ENCODE measurements at places on chromosomes 7 and 10.

GRCh38 chr10:100799881-100800280, 54.5 kb downstream of the PAX2 start:
- no peak for DNase-seq

- DNase-seq: no peak
Observed at GRCh38 chr7:127831318-127832219, 179.6 kb downstream of the SND1 start.

DNA sequence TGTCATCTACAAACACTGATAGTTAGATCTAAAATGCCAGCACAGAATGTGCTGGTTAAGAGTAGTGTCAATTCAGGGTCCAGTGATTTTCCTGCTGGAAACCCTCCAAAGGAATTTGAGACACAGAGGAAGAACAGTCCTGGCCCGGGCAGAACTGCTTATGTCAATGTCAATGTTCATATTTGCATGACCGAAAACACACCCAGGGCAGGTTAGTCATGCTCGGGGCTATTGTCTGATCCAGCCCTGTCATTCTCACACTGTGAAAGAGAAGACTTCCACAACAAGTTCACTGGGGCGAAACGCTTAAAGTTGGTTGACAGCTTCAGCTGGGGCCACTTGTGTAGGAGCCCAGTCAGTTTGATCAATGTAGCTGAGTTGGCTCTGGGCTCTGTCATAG, 139.3 kb downstream of the C1GALT1 start:
- DNase-seq: no peak

GRCh38 chr7:2559283-2559950, 638 bp downstream of the IQCE start:
- DNase-seq: no peak

DNA sequence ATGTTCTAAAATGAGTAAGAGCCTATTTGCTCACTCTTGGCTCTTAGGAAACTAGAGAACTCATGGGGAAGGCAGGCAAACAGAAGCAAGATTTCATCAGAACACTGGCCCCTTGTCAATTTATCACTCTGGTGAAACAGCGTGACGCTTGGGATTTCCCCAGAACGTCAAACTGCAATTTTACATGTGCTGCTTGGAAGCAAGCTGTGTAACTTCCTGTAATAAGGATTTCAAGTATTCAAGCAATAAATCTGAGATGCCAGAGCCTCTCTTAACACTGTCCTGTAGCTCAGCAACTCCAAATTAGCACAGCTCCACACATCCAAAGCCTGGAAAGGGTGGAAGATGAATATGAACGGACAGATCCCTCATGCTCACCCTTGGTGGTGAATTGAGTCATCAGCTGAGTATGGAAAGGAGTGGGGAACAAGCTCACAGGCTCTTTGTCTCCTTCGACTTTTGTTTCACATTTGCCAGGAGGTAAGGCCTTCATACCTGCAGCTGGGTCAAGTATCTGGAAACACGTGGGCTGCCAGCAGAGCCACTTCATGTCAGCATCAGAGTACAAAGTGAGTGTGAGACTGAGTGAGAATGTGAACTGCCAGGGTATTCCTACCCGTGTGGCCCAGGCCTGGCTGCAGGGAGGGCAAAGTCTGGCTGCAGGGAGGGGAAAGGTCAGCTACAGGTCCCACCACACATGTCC, 140.4 kb upstream of the NAMPT start:
- peak; percentile 96 for DNase-seq

DNA sequence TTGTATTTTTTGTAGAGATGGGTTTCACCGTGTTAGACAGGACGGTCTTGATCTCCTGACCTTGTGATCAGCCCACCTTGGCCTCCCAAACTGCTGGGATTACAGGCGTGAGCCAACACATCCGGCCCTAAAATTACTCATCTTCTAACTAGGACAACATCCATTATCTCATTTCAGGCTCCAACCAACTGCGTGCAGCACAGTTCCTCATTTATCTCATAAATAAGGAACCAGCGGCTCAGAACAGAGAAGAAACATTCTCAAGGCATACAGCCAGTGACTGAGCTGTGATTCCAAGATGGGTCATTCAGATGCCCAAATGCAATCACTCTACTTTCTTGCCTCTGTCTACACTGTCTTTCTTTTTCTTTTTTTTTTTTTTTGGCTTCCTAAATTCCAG, 356.1 kb downstream of the ELMO1 start:
- DNase-seq: no peak
